RCC 7860 (cell line): ENCODE measurements at places on chromosomes 2 and 18.

- DNase-seq: no peak
Observed at GRCh38 chr2:72026819-72027425, 120.7 kb downstream of the CYP26B1 start.

GRCh38 chr2:141393214-141393545 is 737.6 kb downstream of the LRP1B start:
- no peak for DNase-seq

DNA sequence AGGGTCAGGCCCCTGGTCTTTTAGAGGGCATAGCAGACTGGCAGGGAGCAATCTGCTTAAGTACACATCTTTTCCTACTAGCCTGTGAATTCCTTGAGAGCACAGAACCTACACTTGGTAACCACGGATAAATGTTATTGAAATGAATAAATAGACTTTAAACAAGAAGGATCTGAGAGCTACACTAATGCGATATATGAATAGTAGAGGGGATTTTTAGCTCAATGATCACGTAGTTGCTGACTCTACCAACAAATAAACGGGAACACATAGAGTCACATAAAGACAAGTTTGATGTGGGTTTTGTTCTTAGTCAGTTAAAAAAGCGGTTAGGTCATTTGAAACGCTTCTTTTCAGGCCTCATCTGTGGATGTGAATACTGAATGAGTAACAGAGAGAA is 290.3 kb upstream of the CCDC68 start:
- no peak for DNase-seq

GRCh38 chr2:30643674-30644073 is 163.6 kb downstream of the CAPN13 start:
- DNase-seq: no peak

DNA sequence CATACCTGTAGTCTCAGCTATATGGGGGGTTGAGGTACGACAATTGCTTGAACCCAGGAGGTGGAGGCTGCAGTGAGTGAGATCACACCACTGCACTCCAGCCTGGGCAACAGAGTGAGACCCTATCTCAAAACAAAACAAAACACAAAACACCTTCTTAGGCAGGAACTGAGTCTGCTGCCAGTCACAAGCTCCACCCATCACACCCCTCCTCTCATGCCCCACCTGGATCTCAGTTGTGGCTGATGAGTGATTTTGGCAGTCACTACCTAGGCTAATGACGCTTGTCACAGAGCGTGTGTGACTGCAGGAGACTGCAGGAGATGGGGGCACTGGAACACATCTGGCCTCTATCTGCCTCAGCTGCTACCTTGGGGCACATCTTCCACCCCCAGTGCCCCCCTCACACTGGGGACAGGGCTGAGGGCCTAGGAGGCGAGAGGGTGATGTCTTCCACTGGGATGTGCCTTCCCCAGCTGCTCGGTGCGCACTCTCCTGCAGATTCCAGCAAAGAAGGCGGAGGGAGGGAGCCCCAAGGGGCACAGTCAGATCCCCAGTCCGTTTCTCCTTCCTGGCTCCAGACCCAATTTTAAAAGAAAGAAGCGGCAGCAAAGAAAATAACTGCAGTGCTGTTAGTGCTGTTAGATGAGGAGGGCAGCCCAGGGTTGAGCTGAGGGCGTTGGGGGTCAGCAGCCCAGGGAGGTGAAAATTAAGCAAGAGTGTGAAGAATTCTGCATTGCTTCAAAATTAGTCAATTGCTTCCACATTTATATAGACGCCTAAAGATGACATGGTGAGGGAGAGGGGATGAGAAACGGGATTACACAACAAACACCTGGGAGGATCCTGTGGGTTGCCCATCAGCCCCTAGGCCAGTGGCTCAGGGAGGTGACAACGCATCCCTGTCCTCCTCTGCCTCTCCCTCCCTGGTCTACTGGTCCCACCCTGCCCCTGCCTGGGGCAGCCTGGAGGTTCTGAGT is 143.6 kb upstream of the HAAO start:
- DNase-seq: no peak

GRCh38 chr18:78169174-78169864 is 810.3 kb upstream of the SALL3 start:
- DNase-seq: no peak

GRCh38 chr2:101766871-101767739 is 69.6 kb downstream of the MAP4K4 start:
- DNase-seq: peak; percentile 76

GRCh38 chr18:48228841-48229240 is 180.3 kb downstream of the ZBTB7C start:
- DNase-seq: no peak

DNA sequence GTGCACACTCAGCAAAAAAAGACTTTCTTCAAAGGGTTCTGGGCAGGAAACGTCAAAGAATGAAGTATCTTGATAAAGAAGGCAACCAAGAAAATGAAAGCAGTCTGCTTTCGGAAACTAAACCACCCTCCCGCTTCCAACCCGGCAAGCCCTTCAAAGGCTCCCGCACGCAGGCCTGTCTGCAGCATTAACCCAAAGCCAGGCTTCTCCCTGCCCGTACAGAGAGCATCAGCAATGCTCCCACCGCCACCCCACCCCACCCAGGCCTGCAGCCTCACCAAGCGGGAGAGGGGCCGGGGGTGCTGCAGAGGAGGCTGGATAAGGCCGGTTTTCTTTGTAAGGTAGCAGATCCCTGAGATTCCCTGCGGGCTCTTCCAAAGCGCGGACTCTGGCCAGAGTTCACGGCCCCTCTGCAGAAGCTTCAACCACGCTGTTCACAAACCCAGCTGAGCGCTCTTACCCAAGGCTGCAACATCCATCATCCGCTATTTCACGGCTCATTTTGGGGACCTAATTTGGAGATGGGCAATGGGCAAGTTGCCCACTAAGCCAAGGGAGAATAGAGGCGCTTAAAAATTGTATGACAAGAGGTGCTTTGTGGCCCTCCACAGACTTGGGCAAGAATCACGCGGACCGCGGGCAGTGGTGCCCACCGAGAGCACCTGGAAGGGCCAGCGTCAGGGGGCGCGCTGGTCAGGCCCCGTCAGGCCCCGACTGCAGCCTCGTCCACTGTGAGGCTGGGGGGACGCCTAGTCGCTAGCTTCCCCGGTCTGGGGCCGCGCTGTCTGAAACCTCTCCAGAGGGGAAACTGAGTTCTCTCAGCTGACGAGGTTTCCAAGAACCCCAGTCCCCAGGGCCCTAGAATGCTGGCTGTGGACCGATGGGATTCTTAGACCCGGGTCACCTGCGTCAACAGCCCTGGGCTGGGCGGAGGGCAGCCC is 225.4 kb upstream of the ID2 start:
- no peak for DNase-seq

DNA sequence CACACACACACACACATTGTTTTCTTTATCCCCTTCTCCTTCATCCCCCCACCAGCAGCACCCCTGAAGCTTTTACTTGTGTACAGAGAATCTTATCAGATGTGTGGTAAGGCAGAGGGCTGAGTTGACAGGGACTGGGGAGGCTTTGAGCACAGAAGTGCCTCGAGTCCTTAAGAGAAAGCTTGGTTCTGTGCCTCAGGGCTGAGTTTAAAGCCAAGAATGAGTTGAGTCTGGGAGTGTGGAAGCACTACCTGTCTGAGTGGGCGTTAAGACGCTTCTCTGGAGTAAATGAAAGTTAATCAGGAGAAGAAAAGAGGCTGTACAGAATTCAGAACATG is 2.7 kb downstream of the ID2 start:
- DNase-seq: peak; percentile 30

- peak; percentile 81 for DNase-seq
Observed at GRCh38 chr2:8036366-8036765, 645.5 kb upstream of the ID2 start.

DNA sequence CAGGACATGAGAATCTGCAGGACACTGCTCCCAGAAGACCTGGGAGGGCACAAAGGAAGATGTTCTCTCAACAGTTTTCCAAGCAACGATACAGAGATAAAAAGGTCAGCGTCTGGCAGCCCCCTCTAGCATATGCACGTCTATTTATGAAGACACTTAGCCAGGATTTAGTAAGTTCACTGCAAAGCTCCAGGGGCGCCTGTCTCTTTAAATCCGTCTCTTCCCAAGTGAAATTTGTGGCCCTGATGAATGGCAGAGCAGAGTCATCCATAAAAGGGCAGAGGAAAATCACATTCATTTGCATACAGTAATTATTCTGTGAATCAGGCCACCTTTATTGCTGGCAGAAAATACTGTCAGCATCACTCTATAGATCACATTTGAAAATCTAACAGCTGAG is 390.9 kb upstream of the SMIM21 start:
- no peak for DNase-seq

GRCh38 chr2:4291430-4291829 is 588.1 kb downstream of the DCDC2C start:
- DNase-seq: no peak

- DNase-seq: no peak
Observed at GRCh38 chr2:67923696-67924095, 139.1 kb downstream of the C1D start.

DNA sequence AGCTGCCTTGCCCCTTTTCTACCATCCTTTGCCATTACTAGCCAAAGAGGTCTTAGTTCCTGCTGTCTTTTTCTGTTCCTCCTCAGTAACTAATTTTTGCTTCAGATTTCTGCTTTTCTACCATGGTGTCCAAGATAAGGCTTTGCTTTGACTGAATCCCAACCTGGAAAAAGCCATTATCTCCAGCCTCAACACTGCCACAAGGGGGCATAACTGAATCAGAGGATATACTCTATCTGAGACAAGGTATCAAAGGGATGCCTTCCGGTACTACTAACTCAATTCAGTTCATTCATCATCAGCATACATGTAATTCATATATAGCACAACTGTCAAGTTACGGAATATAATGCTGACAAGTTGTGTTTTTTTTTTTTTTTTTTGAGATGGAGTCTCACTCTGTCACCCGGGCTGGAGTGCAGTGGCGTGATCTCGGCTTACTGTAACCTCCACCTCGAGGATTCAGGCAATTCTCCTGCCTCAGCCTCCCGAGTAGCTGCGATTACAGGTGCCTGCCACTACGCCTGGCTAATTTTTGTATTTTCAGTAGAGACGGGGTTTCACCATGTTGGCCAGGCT is 11.4 kb downstream of the OSGEPL1 start:
- peak; percentile 18 for DNase-seq

- DNase-seq: no peak
Observed at GRCh38 chr18:44579028-44579702, 101.5 kb upstream of the SETBP1 start.

DNA sequence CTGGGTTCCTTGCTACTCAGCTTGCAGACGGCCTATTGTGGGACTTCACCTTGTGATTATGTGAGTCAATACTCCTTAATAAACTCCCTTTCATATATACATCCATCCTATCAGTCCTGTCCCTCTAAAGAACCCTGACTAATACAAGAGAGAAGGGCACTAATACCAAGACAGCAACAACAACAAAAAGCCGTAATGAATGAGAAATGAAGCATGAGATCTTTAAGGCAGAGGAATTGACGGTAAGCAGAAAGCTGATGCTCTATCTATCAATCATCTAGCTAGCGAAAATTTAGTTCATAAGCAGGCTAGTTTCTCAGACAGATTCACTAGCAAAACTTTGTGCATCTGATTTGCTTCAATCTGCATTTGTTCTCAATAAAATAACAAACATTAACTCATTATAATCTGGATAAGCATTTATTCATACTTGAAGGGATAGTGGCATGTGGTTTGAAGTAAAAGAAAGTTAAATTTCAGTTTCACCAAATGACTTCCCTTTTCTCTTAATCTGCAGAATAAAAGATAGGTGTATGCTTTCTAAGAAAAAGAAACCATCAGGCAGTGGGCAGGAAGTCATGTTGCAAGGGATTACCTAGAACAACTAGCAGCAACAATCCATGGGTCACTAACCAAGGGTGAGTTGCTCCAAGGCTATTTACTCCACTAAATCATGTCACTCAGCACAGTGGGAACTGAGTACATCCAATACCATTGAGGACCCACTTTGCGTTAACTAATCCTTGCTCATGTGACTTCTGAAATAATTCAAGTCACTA is 376.5 kb downstream of the TMEM182 start:
- no peak for DNase-seq

GRCh38 chr2:45177870-45178269 is 168.6 kb upstream of the SIX2 start:
- DNase-seq: peak; percentile 90

- DNase-seq: no peak
Observed at GRCh38 chr2:180101846-180102245, 94.7 kb upstream of the CWC22 start.

DNA sequence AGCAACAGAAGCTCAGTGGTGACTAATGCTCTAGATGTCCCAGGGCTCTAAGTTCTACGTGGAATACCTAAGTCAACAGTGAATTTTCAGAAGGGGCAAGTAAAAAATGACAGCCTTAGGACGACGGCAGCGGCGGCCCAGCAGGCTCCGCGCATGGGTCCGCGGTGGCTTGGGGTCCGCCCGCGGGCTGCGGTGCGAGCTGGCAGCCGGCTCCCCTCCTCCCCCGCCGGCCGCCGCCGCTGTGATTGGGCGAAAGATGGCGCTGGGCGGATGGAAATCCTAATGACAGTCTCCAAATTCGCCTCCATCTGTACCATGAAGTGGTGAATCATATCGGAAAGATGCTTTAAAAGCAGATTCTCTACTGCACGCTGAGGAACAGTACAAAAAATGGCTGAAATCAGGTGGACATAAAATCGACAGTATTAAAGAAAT is 74.7 kb downstream of the HNRNPLL start:
- peak; percentile 17 for DNase-seq

GRCh38 chr2:100903534-100904258 is 83.8 kb downstream of the NPAS2 start:
- DNase-seq: no peak

DNA sequence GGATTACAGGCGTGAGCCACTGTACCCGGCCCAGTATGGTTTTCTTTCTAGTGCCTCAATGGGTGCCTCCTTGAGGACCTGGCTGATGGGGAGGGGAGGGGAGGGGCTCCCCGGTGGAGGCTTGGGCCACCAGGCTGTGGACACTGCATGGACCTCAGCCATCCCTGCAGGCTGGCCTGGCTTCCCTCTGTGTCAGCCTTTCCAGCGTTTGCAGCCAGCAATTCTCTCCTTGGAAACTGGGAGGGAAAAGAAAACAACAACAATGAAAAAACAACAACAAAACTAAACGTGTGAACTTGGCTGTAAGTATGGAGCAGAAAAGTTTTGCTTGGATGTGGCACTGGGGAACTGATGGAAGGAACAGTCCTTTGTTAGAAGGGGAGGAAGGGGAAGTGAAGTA is 159.3 kb downstream of the GLI2 start:
- DNase-seq: no peak

- no peak for DNase-seq
Observed at GRCh38 chr2:175442441-175442840, 260.9 kb upstream of the ATP5MC3 start.

GRCh38 chr2:176650104-176650837 is 381.0 kb downstream of the MTX2 start:
- DNase-seq: no peak

DNA sequence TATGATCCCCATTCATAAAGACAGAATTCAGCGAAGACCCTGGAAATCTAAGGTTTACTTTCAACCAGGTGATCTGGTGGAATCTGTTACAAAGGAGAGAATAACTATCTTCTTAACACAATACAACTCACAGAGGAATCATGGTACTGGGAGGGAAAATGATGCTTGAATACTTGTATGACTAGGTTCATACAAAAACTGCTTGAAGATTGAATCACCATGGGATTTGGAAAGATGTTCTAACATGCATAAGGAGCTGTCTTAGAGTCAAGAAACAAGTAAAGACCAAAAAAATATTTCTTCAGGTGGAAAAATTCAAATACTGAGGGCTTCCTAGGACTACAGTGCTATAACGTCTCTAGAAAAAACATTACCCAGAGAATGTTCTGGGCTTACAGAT is 32.2 kb downstream of the COL5A2 start:
- no peak for DNase-seq
